HT1080 (cell line): ENCODE measurements at places on chromosomes 3 and 15.
A peak's percentile ranks its signal among the peaks of the same experiment; 100 is the strongest.

DNA sequence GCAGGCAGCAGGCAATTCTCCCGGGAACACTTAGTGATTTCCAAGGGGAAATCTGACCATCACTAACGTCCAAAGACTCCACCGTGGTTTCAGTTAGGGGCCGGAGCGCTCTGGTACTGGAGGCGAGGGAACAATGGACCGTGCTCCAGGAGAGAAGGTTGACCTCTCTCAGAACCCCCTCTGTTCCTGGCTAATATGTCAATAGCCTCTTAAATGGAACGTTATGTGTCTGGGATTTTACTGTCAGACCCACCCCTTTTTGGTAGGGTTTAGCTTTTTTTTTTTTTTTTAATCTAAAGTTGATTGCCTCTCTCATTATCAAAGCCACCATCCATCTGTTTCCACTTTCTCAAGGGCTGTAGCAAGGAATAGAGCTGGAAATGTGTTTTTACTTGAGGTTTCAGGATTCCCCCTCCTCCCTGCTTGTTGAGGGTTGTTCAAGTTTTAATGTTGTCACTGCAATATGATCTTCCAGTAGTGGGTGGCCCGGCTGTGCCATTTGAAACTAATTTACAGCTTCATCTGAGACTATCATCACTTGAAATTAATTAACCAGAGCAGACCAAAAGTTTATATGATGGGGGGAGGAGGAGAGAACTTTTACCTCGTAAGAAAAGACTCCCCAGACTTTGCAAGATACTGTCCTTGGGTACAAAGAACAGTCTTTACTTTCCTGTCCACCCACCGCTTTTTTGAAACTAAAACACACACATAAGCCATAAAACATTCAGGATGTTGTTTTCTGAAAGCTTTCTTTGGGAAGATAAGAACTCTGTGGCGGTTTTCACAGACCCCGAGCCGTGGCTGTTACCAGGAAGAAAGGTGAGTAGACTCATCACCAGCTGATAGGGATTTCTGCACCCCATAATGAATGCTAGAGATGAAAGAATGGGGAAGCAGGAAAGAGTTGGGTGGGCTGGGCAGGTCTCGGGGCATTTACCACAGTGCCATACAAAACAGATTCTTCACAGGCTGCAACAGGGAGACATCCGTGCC, 187.8 kb downstream of the UACA start:
- no peak for DNase-seq

- DNase-seq = no peak
Measured at GRCh38 chr15:41474941-41475340, 18.7 kb upstream of the ITPKA start.

DNA sequence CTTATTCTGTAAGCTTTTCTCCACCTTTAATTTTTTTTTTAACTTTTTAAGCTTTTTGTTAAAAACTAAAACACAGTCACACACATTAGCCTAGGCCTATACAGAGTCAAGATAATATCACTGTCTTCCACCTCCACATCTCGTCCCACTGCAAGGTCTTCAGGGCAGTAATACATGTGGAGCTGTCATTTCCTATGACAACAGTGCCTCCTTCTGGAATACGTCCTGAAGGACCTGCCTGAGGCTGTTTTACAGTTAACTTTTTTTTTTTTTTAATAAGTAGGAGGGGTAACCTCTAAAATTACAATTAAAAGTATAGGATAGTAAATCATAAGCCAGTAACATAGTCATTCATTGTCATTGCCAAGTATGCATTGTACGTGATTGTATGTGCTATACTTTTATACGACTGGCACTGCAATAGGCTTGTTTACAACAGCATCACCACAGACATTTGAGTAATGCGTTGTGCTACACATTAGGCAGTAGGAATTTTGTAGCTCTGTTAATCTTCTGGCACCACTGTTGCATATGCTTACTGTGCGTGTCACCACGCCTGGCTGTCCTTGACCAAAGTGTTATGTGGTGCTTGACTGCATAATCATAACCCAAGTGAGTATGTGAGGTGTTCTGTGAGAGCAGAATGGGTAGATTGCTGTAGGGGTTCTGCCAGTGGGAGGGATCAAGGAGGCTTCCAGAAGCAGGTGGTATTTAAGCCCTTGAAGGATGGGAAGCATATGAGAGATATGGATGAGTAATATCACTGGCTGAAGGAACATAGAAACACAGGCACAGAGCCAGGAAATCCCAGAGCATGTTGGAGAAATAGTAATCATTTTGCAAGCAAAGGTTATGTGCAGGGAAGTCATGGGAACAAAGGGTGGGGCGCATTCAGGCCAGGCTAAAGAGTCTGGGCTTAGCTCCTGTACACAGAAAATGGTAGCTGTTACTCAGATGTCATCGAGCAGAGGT, 18.3 kb downstream of the FBXO22 start:
- DNase-seq = peak; percentile 64

- no peak for DNase-seq
Measured at GRCh38 chr3:61449327-61450040, 111.9 kb upstream of the PTPRG start.
